NCI-H345 (cell line): ENCODE measurements at places on chromosomes 13 and 19.

- DNase-seq = no peak
Measured at GRCh38 chr19:50750010-50750409, 20.3 kb upstream of the GPR32 start.

GRCh38 chr13:108752276-108752675 lies 122.9 kb downstream of the MYO16 start:
- no peak for DNase-seq

- no peak for DNase-seq
Measured at GRCh38 chr13:94333131-94333820, 146.2 kb downstream of the DCT start.

DNA sequence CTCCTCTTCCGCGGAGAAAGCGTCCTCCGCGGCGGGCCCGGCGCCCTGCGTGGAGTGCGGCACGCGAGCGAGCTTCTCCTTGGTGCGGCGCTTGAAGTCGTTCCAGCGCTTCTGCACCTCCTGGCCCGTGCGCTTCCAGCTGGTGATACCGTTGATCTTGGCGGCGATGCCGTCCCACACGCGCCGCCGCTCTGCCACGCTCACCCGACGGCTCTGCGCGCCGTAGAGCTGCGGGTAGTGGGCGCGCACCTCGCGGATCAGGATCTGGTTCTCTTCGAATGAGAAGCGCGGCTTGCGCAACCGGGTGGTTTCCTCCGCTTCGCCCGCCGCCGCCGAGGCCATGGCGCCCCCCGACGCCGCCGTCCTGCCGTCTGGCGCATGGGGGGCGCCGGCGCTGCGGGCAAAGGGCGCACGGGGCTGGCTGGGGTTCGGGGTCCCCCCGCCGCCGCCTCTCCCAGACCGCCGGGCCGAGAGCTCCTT lies 941 bp downstream of the MYPOP start:
- no peak for DNase-seq

DNA sequence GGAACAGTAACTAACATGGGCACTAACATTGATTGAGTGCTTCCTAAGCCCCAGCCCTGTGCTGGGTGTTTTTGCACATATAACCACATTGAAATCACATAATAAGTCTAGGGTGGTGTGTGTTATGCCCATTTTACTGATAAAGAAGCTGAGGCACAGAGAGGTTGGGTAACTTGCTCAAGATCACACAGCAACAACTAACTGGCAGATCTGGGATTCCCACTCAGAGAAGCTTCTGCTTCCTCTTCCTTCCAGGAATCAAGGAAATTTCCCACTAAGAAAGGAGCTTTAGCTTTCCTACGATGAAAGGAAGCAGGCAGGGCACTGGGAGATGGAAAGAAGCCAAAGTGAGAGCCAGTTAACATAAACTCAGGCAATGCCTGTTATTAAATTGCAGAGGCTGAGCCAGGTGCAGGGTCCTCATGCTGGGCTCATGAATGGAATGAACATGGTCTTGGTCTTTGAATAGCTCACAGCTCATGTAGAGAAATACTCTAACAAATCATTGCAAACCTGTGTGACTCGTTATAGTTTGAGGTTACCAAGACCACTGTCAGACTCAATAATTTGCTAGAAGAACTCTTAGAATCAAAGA lies 10.1 kb downstream of the SSC5D start:
- DNase-seq = peak; percentile 8

DNA sequence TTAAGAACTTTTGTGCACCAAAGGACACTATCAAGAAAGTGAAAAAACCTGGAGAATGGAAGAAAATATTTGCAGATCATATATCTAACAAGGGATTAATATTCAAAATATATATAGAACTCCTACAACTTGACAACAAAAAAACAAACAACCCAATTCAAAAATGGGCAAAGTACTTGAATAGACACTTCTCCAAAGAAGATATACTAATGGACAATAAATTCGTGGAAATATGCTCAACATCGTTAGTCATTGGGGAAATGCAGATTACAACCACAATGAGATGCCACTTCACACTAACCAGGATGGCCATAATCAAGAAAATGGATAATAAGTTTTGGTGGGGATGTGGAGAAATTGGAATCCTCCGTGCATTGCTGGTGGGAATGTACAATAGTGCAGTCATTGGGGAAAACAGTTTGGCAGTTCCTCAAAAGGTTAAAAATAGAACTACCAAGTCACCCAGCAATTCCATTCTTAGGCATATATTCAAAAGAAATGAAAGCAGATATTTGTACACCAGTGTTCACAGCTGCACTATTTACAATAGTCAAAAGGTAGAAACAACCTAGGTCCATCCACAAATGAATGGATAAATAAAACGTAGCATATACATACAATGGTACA lies 2.2 kb upstream of the LSR start:
- no peak for DNase-seq

DNA sequence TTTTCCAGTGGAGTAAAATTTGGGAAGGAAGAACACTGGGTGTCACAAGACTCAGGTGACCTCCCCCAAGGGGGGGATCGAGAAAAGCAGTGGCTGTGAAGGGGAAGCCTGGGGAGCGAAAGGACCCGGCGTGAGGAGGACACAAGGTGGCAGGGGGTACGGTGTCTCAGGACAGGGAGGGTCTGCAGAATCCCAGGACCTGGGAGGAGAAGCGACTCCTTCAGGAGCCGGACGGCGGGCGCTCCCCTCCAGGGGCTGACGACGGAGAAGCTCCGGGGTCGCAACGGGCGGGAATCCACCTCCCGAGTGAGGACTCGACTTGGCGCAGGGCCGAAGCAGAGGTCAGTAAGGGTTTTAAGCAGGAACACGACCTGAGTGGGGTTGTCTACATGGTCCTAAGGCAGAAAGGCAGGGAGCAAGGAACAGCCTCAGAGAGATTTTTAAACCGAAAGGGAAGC lies 529 bp downstream of the ZNF836 start:
- no peak for DNase-seq

DNA sequence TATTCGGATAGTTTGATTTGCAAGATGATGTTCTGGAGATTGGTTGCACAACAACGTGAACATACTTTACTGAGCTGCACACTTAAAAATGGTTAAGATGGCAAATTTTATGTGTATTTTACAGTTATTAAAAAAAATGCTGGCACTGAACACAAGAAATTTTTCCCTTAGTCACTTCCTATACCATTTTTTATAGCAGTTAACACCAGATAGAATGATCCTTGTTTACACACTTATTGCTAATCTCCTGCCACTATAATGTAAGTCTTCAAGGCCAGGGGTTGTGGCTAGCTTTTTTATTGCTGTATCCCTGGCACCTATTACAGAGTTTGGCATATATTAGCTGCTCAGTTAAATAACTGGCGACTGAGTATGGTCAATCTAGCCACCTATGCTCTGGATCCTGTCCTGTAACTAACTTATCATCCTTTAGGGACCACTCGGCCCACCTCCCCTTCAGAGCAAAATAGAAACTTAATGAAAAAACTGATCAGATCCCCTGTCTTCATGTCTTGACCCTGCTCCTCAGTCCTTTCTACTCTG lies 2.0 kb upstream of the EBPL start:
- no peak for DNase-seq

- DNase-seq = no peak
Measured at GRCh38 chr19:5877882-5878281, 7.5 kb upstream of the FUT5 start.

DNA sequence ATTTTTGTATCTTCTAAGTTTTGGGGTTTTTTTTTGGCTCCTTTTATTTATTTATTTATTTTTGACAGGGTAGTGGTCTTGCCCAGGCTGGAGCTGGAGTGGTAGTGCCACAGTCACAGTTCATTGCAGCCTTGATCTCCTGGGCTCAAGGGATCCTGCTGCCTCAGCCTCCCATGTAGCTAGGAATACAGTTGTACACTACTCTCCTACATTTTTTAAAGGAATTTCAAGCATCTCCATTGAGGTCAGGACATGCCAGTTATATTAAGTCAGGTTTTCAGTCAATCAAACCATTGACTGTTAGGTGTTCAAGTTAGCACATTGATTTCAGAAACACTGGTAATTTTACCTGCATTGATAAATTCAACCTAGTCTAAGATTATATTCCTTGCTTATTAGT lies 480.5 kb upstream of the SPRY2 start:
- no peak for DNase-seq

DNA sequence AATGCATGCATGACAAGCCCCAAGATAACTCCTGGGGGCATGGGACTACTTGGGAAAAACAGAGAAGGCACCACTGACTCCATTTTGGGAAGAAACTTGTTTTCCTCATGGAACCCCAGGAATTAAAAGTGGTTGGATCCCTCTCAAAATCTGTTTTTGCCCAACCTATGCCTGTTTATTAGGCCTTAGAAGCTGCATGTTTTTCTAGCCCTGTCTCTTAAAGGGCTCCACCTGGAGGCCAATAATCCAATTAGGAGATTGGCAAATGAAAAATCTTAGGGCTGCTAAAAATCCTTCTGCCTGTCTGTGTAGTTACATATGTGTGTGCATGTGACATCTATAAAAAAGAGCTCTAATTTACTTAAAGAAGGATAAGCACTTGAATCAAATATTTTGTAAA lies 26.9 kb downstream of the MED4 start:
- no peak for DNase-seq

- DNase-seq = peak; percentile 74
Measured at GRCh38 chr19:55283548-55284377, at the start of gene BRSK1. Gene BRSK1, plus strand, starts transcription at chr19:55283997. Its CDS starts 446 bp downstream, at chr19:55284443.

DNA sequence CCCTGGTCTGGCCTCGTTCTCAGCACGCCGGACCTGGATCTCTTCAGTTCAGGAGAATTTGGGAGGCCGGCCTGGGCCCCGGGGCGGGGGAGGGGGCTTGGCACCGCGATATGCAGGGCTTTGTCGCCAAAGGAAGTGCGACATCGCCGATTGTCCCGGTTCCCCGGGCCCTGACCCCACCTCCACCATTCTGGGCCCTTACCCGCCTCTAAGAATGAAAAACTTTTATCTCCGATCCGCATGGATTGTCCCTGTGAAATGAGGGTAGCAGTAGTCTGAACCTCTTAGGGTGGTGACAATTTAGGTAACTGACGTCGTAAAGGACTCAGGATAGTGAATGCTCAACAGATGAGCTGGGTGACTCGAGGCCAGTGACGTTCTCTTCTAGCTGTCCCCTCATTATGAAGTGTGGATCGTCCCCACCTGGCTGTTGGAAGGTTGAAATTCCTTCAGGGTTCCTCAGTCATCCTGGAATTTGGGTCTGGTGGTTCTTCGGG lies 650 bp downstream of the DDA1 start:
- DNase-seq = no peak

DNA sequence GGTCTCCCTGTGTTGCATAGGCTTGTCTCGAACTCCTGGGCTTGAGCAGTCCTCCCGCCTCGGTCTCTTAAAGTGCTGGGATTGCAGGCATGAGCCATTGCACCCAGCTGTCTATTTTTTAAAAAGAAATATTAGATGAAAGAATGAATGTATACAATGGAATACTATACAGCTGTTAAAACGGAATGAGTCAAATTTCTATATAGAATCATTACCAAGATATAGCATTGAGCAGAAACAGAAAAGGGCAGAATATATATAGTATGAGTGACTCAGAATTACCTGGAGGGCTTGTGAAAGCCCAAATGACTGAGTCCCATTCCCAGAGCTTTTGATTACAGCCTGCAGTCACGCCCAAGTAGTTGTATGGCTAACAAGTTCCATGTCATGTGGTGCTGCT lies 4.4 kb downstream of the DACT3 start:
- no peak for DNase-seq

DNA sequence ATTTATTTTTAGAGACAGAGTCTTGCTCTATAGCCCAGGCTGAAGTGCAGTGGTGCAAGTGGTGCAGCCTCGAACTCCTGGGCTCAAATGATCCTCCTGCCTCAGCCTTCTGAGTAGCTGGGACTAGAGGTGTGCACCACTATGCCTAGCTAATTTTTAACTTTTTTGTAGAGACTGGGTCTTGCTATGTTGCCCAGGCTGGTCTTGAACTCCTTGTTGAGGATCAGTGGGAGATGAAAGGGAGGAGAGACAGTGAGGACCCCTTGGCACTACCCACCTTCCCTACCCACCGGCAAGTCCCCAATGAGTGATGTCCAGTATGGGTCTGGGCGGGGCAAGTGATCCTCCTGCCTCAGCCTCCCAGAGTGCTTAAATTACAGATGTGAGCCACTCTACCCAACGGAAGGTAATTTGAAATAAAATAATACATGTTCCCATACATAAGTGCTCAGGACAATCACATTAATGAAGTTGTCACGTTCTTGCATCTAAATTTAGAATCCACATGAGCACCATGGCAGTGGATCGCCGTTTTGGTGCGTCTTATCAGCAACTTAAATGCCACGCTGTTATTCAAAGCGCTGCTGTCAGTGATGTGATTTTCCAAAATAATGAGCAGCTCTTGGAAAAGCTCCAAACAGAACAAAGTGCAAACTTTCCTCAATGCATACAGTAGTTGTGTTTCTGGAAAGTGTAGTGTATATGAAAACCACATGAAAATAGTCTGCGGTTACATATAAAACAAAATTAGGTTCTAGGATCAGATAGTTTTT lies 5.9 kb upstream of the ARL11 start:
- DNase-seq = no peak

GRCh38 chr13:111213964-111214726 lies 99.0 kb downstream of the ARHGEF7 start:
- DNase-seq = no peak

- no peak for DNase-seq
Measured at GRCh38 chr13:46389457-46390451, 2.7 kb upstream of the RUBCNL start.

DNA sequence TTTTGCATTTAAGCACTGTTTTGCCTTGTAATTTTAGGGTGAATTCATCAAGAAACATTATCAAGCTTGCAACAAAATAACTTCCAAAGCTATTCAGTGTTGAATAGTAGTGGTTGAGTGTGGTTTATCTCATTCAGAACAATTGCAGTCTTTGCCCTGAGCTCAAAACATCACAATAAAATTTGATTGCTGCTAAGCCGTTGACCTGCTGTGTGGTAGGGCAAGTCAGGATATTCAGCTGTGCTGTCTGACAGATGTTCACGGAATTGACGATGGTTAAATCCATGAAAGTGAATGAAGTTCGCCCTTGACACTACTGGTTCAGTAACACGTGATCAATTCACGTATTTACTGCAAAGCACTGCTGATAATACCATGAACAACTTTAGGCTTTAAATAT lies 66.9 kb downstream of the GJA3 start:
- DNase-seq = no peak

DNA sequence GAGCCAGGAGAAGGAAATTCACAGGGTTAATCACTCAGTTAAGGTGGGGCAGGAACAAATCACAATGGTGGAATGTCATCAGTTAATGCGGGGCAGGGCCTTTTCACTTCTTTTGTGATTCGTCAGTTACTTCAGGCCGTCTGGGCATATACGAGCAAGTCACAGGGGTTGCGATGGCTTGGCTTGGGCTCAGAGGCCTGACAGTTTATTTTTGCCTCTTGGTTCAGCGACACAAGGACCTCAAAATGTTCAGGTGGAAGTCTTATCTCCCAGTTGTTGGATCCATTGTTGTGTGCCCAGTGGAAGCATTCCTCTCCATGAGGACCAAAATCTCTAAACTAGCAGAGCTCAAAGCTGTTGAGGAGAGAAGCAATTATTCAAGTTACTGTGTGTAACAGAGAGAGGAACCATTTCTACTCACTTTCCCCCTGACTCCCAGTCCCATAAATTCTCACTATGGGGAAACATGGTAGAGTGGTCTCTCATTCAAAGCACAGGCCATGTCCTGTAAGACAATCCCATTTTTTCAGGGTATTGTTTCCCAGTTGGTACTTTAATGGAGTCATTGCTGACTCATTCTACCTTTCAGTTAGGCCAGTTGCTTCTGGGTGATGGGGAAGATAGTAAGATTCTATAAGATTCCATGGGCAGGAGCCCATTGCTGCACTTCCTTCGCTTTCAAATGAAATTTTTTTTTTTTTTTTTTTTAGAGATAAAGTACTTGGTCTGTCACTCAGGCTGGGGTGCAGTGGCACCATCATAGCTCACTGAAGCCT lies 8.8 kb upstream of the COX7A1 start:
- DNase-seq = no peak
